ENCODE measurements at places on chromosomes 4 and X. TPM values are rescaled to one million over a fixed set of nuclear protein-coding genes. Genes with fewer than 3 reads are reported as not detected.

The EREG gene
- not detected for total RNA-seq

The PPEF2 gene
- not detected for total RNA-seq

The TLR1 gene
- 5.4 TPM for total RNA-seq

The NEK1 gene
- total RNA-seq = 7.4 TPM

The DNAJB14 gene
- 72.9 TPM for total RNA-seq

The JAKMIP1 gene
- total RNA-seq = not detected

The PAGE2B gene
- not detected for total RNA-seq

The SPATA4 gene
- 0.09 TPM for total RNA-seq

The GALNTL6 gene
- total RNA-seq = not detected

The SOX3 gene
- total RNA-seq = not detected

The LNX1 gene
- total RNA-seq = 1.0 TPM

The ANK2 gene
- total RNA-seq = 1.5 TPM

The CLCN4 gene
- 7.4 TPM for total RNA-seq

The ATP1B4 gene
- total RNA-seq = not detected

The SASH3 gene
- not detected for total RNA-seq

The WDR17 gene
- total RNA-seq = under 0.01 TPM

The EMCN gene
- 40.8 TPM for total RNA-seq

The PNCK gene
- 0.09 TPM for total RNA-seq

The UNC5C gene
- total RNA-seq = under 0.01 TPM

The CCDC110 gene
- total RNA-seq = 0.75 TPM

The GLRA3 gene
- not detected for total RNA-seq

The L1CAM gene
- total RNA-seq = 0.09 TPM

The PGAM4 gene
- not detected for total RNA-seq

The FAM241A gene
- total RNA-seq = 9.7 TPM

The VCX3B gene
- not detected for total RNA-seq

The CACNA1F gene
- total RNA-seq = not detected

The DUSP21 gene
- total RNA-seq = not detected

The FGG gene
- total RNA-seq = not detected

The FSTL5 gene
- total RNA-seq = not detected

The SULT1E1 gene
- 8.5 TPM for total RNA-seq

The CFAP47 gene
- total RNA-seq = not detected

The SPARCL1 gene
- not detected for total RNA-seq

The TNIP2 gene
- total RNA-seq = 88.4 TPM

The PDCL2 gene
- total RNA-seq = not detected

The ARAP2 gene
- total RNA-seq = 0.27 TPM

The F9 gene
- not detected for total RNA-seq

The ATP2B3 gene
- under 0.01 TPM for total RNA-seq

The DMRTC1B gene
- not detected for total RNA-seq

The NKX3-2 gene
- total RNA-seq = not detected

The NUDT10 gene
- 0.94 TPM for total RNA-seq

The TIGD4 gene
- 0.27 TPM for total RNA-seq

The P2RY4 gene
- 0.09 TPM for total RNA-seq

The FAM133A gene
- total RNA-seq = not detected

The ASMT gene
- total RNA-seq = not detected

The FAM47B gene
- total RNA-seq = not detected

The CD38 gene
- 0.09 TPM for total RNA-seq

The KCNE5 gene
- 0.09 TPM for total RNA-seq

The CYTL1 gene
- 30.6 TPM for total RNA-seq

The STIM2 gene
- 9.3 TPM for total RNA-seq

The IL1RAPL1 gene
- total RNA-seq = 1.9 TPM

The TSPAN7 gene
- total RNA-seq = 3.7 TPM

The SPATA18 gene
- total RNA-seq = 9.5 TPM

The AMBN gene
- total RNA-seq = not detected

The SYN1 gene
- total RNA-seq = 0.09 TPM

The CXCR3 gene
- not detected for total RNA-seq
